ENCODE measurements at places on chromosomes 4 and X.

GRCh38 chr4:177938226-177938625 lies 496.0 kb upstream of the AGA start:
- DNase-seq, result no peak

DNA sequence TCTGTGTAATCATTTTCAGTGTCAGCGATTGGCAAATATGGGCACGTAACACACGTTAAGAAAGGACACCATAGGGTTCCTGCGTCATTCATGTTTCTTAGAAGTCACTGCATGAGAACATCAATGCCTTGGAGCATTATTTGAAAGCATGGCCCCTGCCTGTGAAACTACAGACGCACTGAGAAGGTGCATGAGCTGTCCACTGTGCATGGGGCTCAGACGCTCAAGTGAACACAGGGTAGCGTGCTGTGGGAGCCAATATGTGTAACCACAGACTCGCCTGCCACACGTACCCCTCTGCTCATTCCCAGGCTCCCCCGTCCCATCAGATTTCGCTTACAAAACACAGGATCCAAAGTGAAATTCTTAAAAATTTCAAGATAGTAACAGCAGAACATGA lies 6.5 kb downstream of the PPP2R2C start:
- no peak for DNase-seq

GRCh38 chr4:122041312-122041711 lies 89.5 kb upstream of the TRPC3 start:
- no peak for DNase-seq

GRCh38 chr4:20075248-20075871 lies 176.3 kb upstream of the SLIT2 start:
- no peak for DNase-seq

GRCh38 chr4:85603437-85604336 lies 128.7 kb downstream of the ARHGAP24 start:
- no peak for DNase-seq

DNA sequence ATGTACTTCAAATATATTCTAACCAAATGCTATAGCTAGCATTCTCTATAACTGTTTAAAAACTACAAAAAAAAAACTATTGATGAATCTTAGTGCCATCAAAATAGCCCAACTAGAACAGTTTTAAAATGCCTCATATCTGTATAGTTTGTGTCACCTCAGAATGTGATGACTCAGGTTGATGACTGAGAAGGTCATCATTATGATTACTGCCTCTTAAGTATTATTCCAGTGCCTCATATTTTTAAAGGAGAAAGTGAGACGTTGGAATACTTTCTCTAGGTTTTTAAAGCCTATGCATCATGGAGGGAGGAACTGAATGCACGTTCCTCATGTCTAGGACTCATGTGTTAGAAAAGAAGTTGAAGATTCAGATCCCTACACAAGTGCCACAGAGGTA lies 88.2 kb downstream of the TMA16 start:
- DNase-seq, result no peak

- DNase-seq, result no peak
Measured at GRCh38 chr4:73998040-73999011, at the start of gene CXCL5. Gene CXCL5, minus strand, starts transcription at chr4:73998677. Its CDS starts 96 bp downstream, at chr4:73998581.

DNA sequence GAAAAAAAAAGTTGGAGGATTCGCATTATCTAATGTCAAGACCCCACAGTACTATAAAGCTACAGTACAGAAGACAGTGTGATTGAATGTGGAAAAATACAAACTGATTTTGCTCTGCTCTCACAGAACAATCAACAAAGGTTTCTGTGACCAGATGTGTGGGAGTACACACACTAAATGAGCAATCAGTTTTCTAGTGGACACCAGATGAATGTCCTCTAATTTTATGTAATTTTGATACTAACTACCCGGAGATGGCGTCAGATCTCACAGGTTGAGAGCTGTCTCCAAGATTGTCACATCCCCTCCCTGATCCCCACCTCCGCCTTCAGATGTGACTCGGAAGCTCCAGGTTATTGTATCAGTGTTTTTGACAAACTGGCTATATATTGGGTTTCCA lies 81.9 kb upstream of the HUWE1 start:
- DNase-seq, result no peak

- no peak for DNase-seq
Measured at GRCh38 chrX:44085209-44085608, 112.0 kb upstream of the NDP start.

- no peak for DNase-seq
Measured at GRCh38 chr4:78496021-78496643, 55.4 kb upstream of the ANXA3 start.

DNA sequence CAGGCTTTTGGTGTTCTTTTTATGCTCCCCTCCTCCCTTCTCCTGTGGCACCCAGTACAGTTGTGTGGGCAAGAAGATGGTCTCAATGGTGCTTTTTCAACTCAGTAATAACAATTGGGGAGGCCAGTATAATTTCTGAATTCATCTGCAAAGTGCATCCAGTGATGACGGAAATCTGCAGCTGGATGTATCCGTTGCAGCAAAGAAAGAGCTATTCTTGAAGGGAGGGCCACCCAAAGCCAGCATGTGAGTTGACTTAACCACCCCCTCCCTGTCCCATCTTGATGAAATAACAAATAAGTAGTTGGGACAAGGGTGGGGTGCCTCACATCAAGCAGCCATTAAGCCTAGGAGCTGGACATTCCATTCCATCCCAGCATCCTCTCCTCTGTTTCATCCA lies 30.7 kb downstream of the TSC22D3 start:
- DNase-seq, result no peak

DNA sequence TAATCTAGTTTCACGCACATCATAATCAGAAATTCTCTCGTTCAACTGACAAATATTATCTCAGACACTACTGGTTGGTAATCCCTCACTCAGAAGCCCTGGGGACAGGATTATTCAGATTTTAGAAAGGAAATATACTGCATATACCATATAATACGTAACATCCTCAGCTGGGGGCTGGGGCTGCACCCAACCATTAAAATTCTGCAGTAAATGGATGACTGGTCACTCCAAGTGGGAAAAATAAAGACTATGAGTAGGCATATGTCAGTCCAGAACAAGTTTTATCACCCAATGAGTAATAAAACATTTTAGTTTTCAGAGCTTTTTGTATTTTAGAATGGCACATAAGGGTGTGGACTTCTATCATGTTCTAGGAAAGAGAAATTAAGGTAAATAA lies 121.7 kb upstream of the MAP3K15 start:
- DNase-seq, result no peak

- peak; percentile 26 for DNase-seq
Measured at GRCh38 chr4:139266583-139267257, 13.3 kb downstream of the MGARP start.
